ENCODE measurements at places on chromosomes 13 and 19. TPM values are rescaled to one million over a fixed set of nuclear protein-coding genes. Genes with fewer than 3 reads are reported as not detected.

- DNase-seq: no peak
Observed at GRCh38 chr13:79212064-79212619, 193.9 kb downstream of the RBM26 start.

DNA sequence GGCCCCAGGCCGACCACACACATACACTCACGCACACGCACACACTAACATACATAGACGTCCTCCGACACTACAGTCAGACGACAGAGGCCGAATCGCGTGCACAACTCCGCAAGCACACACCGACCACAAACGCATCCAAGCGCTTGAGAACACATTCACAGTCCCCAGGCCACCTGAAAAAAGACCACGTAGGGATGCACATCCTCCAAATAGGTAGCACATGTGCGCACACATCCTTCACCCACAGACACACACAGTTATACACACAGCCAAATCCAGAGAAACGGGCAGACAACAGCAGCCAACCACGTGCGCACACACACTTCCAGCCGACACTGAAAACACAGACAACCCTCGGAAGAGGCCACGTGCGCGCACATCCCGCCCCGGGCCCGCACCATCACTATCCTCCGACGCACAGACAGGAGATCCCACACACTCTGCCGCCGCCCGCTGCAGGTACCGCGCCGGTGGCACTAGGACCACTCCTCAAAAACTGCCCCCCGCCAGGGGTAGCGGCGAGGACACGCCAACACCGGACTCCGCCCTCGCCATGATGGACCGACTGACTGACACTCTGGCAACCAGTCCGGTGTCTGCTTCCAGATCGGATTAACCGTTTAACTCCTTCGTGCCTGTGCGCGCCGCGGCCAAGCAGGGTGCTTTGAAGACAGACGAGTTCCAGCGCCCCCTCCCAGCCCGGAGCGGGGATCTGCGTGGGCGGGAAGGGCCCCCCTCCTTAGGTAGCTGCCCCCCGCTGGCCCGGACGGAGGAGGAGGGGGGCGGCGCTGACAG lies 493 bp upstream of the PDE4A start:
- DNase-seq: peak; percentile 67

DNA sequence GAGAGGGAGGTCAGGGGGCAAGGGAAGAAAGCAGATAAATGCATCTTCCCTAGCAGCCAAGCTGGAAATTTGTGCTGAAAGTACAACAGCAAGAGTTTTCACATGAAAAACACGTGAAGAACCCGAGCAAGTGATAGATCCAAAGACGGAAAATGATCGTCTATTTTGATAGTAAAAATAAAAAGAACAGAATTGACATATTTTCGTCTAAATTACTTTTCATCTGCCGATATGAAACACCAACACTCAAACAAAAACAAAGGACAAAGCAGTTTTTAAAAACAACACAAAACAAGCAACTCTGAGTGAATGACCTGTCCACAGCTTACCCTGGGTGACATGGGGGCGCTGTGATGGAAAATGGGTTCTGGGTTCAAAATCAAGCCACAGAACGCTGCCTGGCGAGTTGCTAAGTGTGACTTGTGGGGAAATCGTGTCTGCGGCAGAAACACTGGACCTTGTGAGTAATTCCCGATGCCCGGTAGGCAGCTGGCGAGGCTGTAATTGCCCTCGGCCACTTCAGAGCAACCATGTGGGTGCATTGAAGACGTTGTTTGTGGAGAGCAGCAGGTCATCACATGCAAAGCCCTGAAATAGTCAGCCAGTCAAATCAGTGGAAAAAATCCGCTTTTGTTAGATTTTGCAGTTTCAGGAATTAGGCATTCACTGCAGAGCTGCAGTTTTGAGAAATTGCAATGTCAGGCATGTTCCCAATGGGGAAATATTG lies 7.4 kb downstream of the SOX1 start:
- no peak for DNase-seq

GRCh38 chr19:4969292-4969771 lies 419 bp downstream of the KDM4B start:
- DNase-seq: no peak

GRCh38 chr19:46614114-46614722 lies 10.7 kb downstream of the PTGIR start:
- DNase-seq: peak; percentile 93

GRCh38 chr19:55703790-55704215 lies 28.8 kb downstream of the EPN1 start:
- peak; percentile 82 for DNase-seq

DNA sequence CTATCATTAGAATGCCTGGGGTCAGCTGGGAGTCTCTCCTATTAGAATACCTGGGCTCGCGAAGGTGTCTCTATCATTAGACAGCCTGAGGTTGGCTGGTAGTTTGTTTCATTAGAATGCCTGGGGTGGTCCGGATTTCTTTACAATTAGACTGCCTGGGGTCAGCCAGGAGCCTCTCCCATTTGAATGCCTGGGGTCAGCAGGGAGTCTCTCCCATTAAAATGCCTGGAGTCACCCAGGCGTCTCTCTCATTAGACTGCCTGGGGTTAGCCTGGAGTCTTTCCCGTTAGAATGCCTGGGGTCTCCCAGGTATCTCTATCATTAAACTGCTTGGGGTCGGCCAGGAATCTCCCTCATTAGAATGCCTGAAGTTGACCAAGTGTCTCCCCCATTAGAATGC lies 1458.3 kb downstream of the UQCRFS1 start:
- DNase-seq: no peak

DNA sequence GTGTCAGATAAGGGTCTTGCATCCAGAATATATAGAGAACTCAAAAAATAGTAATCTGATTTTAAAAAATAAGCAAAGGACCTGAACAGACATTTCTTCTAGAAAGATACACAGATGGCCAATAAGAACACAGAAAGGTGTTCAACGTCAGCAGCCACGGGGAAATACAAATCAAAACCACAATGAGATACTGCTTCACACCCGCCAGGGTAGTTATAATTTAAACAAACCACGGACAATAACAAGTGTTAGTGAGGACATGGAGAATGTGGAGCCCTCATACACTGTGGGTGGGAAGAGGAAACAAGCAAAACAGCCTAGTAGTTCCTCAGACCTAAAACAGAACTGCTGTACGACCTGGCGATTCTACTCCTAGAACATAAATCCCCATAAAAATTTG lies 26.7 kb upstream of the NAPA start:
- no peak for DNase-seq

Gene POGLUT2
- polyA plus RNA-seq: 1.6 TPM

Gene KLK14
- 0.31 TPM for polyA plus RNA-seq

Gene SULT2B1
- polyA plus RNA-seq: 2.0 TPM

Gene TUBB4A
- polyA plus RNA-seq: 0.76 TPM

Gene ZNF266
- 39.6 TPM for polyA plus RNA-seq

Gene IGFL3
- not detected for polyA plus RNA-seq

Gene GNG7
- 3.4 TPM for polyA plus RNA-seq

Gene CCDC8
- polyA plus RNA-seq: 1.4 TPM

Gene RFPL4A
- polyA plus RNA-seq: not detected

Gene CEACAM3
- not detected for polyA plus RNA-seq

Gene LGI4
- 4.4 TPM for polyA plus RNA-seq

Gene SCN1B
- polyA plus RNA-seq: 3.7 TPM
